ENCODE measurements at places on chromosomes 3 and 15. TPM values are rescaled to one million over a fixed set of nuclear protein-coding genes. Genes with fewer than 3 reads are reported as not detected.

The CATSPER2 gene
- 4.9 TPM for total RNA-seq

The IQCH gene
- total RNA-seq = 2.2 TPM

The QARS1 gene
- 873 TPM for total RNA-seq

The LYZL4 gene
- total RNA-seq = not detected

The LHFPL4 gene
- 0.14 TPM for total RNA-seq

The GPR62 gene
- not detected for total RNA-seq

The CRYBG3 gene
- 32.7 TPM for total RNA-seq

- DNase-seq = no peak
Measured at GRCh38 chr3:101709126-101709525, 15.3 kb upstream of the CEP97 start.

DNA sequence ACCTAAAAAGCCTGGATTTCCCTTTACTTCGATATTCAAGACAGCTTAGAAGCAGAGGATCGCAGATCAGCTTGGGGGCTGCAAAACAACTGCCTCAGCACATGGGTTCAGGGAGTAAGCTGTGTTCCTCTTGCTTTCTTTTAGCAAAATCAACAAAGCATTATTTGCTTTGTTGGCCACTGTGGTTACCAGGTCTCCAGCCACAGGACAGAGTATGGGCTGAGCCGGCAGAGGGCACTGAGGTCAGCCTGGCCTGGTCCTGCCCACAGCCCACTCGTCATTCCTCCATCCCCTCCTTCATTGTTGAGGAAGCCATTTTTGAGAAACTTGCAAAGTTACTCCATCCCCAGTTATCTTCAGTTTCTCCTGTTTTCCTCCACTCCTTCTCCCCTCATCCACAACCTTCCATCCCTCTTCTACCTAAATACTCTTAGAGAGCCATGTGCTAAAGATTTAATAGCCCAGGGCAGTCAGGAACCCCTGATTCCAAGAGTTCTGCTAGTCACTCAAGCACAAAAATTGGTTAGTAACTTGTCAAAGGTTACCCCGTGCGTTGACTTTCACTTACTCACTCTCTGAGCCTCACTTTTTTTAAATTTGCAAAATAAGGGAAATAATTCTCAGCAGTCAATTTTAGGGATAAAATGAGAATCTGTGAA is 60.0 kb upstream of the HES1 start:
- DNase-seq = no peak

- DNase-seq = no peak
Measured at GRCh38 chr3:38542401-38543298, 46.5 kb downstream of the EXOG start.

- DNase-seq = no peak
Measured at GRCh38 chr15:69616558-69616957, 163.9 kb downstream of the RPLP1 start.

DNA sequence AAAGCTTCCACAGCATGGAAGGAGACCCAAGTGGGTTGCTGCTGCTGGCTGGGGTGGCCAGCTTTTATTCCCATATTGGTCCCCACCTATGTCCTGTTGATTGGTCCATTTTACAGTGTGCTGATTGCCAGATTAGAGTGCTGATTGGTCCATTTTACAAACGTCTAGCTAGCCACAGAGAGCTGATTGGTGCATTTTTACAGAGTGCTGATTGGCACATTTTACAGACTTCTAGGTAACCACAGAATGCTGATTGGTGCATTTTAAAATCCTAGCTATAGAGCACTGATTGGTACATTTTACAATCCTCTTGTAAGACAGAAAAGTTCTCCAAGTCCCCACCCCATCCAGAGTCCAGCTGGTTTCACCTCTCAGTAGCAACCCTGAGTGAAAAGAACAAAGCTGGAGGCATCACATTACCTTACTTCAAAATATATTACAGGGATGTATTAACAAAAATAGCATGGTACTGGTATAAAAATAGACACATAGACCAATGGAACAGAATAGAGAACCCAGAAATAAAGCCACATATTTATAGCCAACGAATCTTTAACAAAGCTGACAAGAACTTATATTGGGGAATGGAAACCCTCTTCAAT is 7.5 kb upstream of the ACVR2B start:
- DNase-seq = no peak

DNA sequence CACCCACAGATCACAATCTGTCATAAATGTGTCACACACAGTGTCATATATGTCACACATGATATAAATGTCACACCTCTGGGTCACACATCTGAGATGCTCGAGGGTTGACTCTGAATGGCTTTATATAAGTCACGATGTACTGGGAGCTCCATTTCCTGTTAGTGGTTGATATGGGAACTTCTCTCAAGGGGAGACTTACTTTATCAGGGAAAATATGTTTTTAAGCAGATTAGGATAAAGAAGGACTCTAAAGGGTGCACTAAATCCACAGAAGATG is 83.9 kb upstream of the MEF2A start:
- DNase-seq = no peak

DNA sequence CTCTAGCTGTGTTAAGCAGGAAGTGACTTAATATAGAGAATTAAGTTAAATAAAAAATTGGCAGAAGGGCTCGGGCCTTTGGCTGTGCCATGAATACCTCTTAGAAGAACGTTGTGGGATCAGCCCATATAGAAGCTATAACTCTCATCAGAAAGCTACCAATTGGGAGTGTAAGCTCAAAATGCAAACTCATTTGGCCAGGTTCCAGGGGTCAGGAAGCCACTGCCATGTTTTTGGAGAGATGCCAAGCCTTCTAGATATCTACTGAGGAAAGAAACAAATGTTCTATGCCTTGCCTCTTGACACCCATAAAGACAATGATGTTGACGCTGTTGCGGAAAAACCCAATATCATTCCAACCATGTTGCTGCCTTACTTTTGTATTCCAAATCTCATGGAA is 475.2 kb upstream of the TGFBR2 start:
- DNase-seq = no peak

- no peak for DNase-seq
Measured at GRCh38 chr3:34263101-34263621, 464.7 kb downstream of the PDCD6IP start.

GRCh38 chr3:109353057-109353456 is 15.7 kb upstream of the DPPA4 start:
- DNase-seq = no peak

DNA sequence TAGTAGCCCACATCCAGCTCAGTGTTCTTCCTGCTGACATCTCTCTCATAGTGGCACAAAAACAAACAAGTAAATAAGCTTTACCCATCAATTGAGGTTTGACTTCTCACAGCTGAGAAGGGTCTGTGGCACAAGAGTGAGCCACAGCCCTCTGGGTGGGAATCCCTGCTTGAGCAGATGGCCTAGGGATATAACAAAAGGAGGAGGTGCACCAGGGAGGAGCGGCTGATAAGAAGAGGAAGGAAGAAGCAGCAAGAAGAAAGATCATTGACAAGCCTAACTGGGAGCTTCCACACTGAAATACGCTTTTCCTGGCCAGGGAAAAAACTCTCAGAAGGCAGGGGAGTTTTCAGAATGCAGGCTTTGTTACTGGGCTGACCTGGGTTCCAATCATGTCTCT is 279.8 kb downstream of the UACA start:
- no peak for DNase-seq

DNA sequence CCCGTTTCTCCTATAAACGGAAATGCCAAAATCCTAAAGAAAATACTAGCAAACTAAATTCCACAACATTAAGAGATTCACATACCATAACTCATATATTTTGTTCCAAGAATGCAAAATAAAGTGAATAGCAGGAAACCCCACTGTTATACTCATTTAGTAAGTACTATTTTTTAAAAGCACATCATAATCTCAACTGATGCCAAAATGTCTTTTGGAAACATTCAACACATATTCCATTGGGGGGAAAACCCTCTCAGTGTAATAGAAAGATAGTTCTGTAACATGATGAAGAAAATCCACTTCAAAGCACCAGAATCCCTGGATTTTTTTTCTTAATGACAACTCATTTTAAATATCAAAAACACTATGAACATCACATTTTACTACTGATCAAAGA is 93.0 kb upstream of the EIF1B start:
- DNase-seq = no peak

GRCh38 chr15:72423256-72423655 is 25.2 kb downstream of the TMEM202 start:
- DNase-seq = no peak

Measured in transverse colon (tissue), 4 donors.